ENCODE measurements at places on chromosomes 12 and 14. TPM values are rescaled to one million over a fixed set of nuclear protein-coding genes. Genes with fewer than 3 reads are reported as not detected.

DNA sequence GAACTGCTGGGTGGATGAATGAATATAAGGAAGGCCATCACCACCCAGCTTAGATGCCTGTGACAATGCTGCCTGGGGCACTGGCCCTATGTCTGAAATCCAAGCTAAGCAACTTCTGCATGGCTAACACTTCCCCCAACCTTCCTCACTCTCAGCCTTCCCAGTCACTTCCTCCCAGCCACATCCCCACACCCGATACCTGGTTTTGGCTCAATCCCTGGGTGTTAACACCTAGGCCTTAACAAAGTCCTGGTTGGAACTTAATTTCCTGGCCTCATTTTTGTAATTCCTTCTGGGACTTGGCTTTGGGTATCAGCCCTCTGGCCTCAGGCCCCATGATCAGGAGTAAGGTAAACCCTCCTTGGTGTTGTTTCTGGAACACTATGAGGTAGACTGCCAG lies 110.0 kb downstream of the EFCAB11 start:
- H3K4me1 ChIP-seq = peaks cover 8% of the 10 kb centered on the region
- peak overlapping the region; percentile 76 for H3K27ac ChIP-seq
- H3K4me3 ChIP-seq = no peak overlapping the region
- DNase-seq = no peak

DNA sequence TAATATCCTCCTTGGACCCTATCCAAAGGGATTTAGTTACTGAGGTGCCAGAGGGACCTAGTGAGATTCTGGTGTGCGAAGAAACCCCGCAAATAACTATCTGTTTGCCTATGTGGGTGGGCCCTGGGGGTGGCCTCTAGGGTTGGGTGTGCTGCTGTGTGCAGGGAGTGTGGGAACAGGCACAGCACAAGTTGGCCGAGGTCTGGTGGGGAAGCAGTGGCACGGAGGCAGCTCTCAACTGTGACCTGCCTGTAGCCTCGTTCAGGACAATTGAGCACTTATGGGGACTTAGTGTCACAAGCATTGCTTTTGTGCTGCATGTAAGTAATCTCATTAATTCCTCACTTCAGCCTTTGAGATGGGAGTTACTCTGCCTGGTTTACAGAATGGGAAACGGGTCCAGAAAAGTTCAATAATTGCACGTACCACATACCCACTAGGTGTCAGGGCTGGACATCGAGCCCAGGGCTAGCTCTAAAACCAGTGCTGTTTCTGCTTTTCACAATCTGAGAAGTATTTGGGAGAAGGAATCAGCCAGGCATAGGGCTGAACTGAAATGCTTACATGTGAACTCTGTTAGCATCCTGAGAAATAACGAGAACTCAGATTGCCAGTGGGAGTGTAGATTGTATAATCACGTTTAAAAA lies 58.8 kb downstream of the TECPR2 start:
- no peak overlapping the region for H3K27ac ChIP-seq
- DNase-seq = no peak
- no peaks in the 10 kb centered on the region for H3K27me3 ChIP-seq
- no peaks in the 10 kb centered on the region for H3K4me1 ChIP-seq

GRCh38 chr12:52601671-52602070 lies 408 bp upstream of the KRT72 start:
- no peaks in the 10 kb centered on the region for H3K4me1 ChIP-seq
- no peak overlapping the region for H3K4me3 ChIP-seq
- no peaks in the 10 kb centered on the region for H3K36me3 ChIP-seq
- H3K27ac ChIP-seq = no peak overlapping the region

DNA sequence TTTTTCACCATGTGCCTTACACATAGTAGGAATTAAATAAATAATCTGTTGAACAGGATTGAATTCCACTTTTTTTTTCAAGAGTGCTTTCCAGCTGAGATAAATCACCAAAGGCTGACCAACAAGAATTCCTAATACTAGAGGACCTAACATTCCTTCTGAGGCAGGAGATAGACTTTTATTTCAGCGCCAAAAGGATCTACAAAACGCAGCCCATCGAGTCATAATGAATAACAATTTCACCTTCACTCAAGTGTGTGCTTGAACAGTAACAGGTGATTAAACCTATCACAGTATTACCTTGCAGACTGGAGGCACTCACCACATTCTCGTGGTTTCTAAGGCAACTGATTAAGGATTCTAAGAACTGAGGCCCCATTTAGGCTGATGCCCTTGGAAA lies 224.3 kb upstream of the ATP2B1 start:
- H3K27ac ChIP-seq = no peak overlapping the region
- H3K36me3 ChIP-seq = no peaks in the 10 kb centered on the region
- no peak for DNase-seq
- no peaks in the 10 kb centered on the region for H3K27me3 ChIP-seq
- peaks cover 17% of the 10 kb centered on the region for H3K4me1 ChIP-seq

DNA sequence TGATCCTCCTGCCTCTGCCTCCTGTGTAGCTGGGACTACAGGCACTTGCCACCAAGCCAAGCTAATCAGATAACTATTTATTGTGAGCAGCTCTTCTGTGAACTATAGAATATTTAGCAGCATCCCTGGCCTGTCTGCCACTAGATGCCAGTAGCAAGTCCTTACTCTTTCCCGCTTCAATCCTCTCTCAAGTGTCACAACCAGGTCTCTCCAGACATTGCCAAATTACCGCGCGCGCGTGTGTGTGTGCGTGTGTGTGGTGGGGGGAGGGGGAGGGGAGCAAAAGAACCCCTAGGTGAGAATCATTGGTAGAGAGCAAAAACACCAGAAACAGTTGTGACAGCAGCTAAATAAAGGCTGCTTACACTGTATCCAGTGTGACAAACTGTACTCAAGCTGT lies 49.9 kb downstream of the PPP2R5E start:
- H3K27me3 ChIP-seq = no peaks in the 10 kb centered on the region
- no peaks in the 10 kb centered on the region for H3K36me3 ChIP-seq

GRCh38 chr12:19597167-19598026 lies 158.1 kb downstream of the AEBP2 start:
- H3K27me3 ChIP-seq = peaks cover 3% of the 10 kb centered on the region
- H3K27ac ChIP-seq = no peak overlapping the region
- H3K4me3 ChIP-seq = no peak overlapping the region
- no peaks in the 10 kb centered on the region for H3K36me3 ChIP-seq

- no peaks in the 10 kb centered on the region for H3K27me3 ChIP-seq
- H3K4me3 ChIP-seq = no peak overlapping the region
- H3K4me1 ChIP-seq = no peaks in the 10 kb centered on the region
- peaks cover 25% of the 10 kb centered on the region for H3K36me3 ChIP-seq
Measured at GRCh38 chr12:12128670-12129069, 57.9 kb downstream of the BCL2L14 start.

- no peak overlapping the region for H3K27ac ChIP-seq
- H3K4me1 ChIP-seq = peaks cover 6% of the 10 kb centered on the region
- no peak for DNase-seq
- peaks cover 4% of the 10 kb centered on the region for H3K27me3 ChIP-seq
- peaks cover 11% of the 10 kb centered on the region for H3K36me3 ChIP-seq
Measured at GRCh38 chr14:50121486-50121885, 5.1 kb upstream of the VCPKMT start.

DNA sequence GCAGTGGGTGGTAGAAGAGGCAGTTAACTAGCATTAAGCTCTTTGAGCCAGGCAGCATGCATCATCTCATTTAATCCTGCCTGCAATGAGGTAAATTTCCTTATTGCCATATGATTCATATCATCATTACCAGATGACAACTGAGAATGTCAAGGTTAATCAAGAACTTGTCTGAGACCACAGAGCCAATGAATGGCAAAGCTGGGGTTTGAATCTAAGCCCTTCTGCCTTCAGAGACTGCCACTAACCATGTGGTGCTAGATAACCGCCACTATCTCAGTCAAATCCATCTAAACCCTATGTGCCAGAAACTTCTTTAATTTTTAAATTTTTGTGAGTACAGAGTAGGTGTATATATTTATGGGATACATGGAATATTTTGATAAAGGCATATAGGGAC lies 77.8 kb upstream of the GRIP1 start:
- no peak for DNase-seq
- no peaks in the 10 kb centered on the region for H3K4me1 ChIP-seq
- H3K27me3 ChIP-seq = peaks cover 2% of the 10 kb centered on the region
- H3K27ac ChIP-seq = no peak overlapping the region
- no peaks in the 10 kb centered on the region for H3K36me3 ChIP-seq

DNA sequence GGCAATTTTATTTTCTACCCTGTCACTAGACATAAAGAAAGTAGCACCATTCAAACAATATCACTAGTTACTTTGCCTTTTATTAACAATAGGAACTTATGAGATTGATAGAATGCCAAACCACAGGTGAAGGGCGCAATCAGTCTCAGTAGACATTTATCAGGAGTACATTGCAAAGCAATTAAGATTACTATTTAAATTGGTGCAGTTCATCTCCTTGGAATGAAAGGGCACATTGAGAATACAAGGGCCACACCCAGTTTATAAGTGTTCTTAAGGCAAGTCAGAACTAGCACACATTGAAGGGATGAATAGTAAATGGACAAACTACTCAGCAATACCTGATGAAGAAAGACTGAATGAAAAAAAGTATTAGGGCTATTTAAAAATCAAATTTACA lies 601.4 kb downstream of the C12orf50 start:
- no peak overlapping the region for H3K4me3 ChIP-seq
- no peak for DNase-seq
- no peak overlapping the region for H3K27ac ChIP-seq
- H3K4me1 ChIP-seq = no peaks in the 10 kb centered on the region
- no peaks in the 10 kb centered on the region for H3K27me3 ChIP-seq

GRCh38 chr12:72089678-72090077 lies 151.0 kb downstream of the TPH2 start:
- H3K4me3 ChIP-seq = no peak overlapping the region
- H3K4me1 ChIP-seq = peaks cover 6% of the 10 kb centered on the region
- no peaks in the 10 kb centered on the region for H3K27me3 ChIP-seq
- no peaks in the 10 kb centered on the region for H3K36me3 ChIP-seq
- no peak for DNase-seq
- H3K27ac ChIP-seq = no peak overlapping the region

- H3K27me3 ChIP-seq = peaks cover 18% of the 10 kb centered on the region
- no peak for DNase-seq
- H3K27ac ChIP-seq = no peak overlapping the region
- H3K4me3 ChIP-seq = no peak overlapping the region
- H3K36me3 ChIP-seq = no peaks in the 10 kb centered on the region
- H3K4me1 ChIP-seq = peaks cover 22% of the 10 kb centered on the region
Measured at GRCh38 chr12:124040291-124040690, 67.3 kb downstream of the ZNF664 start.

DNA sequence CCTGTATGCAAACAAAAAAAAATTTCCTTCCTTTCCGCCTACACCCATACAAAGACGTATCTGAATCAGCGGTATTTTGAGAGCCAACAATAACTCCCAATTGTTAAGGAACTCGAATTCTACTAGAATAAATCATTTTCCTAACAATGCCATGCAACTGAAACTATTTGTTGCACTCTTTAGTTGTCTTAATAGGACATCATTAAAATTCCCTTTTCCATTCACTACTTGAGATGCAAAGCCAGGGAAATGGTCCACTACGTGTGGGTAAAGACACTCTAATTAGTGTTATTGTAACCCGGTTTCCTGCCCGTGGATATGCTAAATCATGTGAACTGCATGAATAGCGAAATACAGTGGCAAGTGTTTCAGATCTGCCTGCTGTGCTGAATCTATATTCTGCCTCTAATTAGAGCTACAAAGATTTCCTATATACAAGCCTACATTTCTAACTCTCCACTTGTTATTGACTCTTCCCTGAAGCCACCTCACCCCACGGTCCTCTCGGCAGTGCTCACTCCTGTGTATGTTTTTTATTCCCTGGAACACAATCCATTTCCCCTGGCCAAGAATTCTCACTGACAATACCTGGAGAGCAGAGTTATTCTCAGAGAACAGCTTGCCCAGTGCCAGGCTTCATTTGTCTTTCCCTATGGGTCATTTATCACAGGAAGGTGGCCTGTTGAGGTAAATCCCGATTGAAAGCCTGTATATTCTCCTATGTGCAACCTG lies 168.3 kb downstream of the PAWR start:
- no peaks in the 10 kb centered on the region for H3K27me3 ChIP-seq
- no peaks in the 10 kb centered on the region for H3K36me3 ChIP-seq
- no peaks in the 10 kb centered on the region for H3K4me1 ChIP-seq
- H3K4me3 ChIP-seq = no peak overlapping the region

DNA sequence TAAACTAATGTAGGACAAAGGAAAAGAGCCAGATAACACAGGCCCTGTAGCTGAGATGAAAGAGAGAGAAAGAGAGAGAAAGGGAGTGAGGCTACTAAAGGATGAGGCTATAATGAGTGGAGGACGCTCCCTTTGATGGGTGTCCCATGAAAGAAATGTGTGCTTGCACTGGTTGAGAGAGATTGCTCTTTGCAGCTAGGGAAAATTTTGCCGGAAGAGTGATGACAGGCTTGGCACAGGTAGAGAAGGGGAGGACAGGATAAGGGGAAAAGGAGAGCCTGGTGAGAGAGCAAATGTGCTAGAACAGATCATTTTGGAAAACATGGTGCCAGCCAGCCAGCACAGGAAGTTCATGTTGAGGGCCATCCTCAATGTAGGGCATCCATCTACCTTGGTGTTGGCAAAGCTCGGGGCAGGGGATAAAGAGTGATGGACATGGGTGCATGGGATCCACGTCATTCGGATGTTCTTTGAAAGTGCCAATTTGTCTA lies 248.6 kb downstream of the BTG1 start:
- peaks cover 1% of the 10 kb centered on the region for H3K27me3 ChIP-seq
- no peak overlapping the region for H3K4me3 ChIP-seq
- DNase-seq = no peak
- no peaks in the 10 kb centered on the region for H3K4me1 ChIP-seq
- H3K27ac ChIP-seq = no peak overlapping the region
- H3K36me3 ChIP-seq = no peaks in the 10 kb centered on the region

TBX5 gene
- 20.7 TPM for total RNA-seq

UNC79 gene
- total RNA-seq = not detected

KRT85 gene
- total RNA-seq = not detected

KLRC3 gene
- not detected for total RNA-seq

EPS8 gene
- total RNA-seq = 42.7 TPM

KERA gene
- total RNA-seq = not detected

RBP5 gene
- not detected for total RNA-seq
